Stimulated activated CD4-positive, alpha-beta T cell treated with anti-CD3 and anti-CD28 coated beads, TNF-alpha, amount 100 ng/mL, for 1 hour (primary cell): ENCODE measurements at places on chromosomes 12 and 14.

DNA sequence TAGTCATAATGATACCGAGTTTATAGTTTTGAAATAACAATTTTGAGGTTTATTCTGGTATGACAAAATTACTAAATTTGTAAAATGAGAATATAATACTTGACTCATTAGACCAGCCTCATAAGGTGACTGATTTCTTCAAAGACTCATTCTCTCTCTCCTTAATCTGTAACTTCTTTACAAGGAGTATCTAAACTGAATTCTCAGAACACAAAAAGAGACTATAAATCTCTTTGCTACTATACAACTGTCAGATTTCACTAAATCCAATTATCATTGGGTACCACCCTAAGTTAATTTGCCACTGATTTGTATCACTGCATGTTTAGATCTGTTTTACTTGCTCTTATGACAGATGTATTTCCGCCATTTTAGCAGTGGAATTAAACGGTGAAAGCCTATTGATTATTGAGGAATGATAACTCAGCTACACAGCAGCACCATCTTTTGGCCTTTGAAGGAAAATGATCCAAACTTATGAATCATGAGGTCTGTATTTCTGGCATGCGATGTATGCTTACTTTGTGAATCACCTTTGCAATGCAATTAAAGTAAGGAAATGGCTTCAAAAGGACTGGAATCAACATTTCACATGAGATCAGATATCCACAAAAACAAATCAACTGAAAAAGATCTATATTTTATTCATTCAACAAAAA lies 161.2 kb downstream of the RERGL start:
- DNase-seq = no peak

DNA sequence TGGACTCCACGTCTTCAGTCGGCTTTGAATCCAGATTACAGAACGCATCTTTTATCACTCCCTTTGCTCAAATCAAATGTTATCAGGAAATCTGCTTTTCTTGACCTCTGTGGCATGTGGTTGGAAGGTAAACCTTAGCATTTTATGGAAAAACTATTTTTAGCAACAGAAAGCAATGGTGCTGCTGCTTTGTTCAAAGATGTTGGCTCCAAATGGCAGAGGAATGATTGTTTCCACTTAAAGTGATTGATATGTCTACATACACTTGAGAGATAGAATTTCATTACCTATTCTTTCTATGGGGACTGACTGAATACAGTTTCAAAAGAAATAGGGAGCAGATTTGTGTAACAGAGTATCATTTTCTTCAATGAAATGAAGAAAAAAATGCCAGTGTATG lies 761.2 kb downstream of the NOVA1 start:
- no peak for DNase-seq

- no peak for DNase-seq
Observed at GRCh38 chr12:94560431-94561221, 89.7 kb downstream of the TMCC3 start.

DNA sequence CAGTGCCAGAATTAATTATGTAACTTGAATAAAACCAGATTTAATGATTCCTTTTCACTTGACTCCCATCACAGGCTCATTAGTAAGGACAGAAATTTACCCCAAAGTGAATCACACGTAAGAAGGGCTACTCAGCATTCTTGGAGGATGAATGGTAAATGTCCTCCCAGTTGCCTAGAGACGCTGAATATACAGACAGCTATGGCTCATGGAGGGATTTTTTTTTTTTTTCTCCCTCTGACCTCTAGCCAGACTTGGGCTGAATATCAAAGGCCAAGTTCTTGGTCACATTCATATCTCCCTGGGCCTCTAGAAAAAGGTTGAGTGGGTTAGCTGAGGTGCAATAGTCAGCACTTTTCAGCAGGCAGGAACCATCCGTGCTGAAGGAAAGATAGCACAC lies 77.5 kb downstream of the PHLDA1 start:
- no peak for DNase-seq

- DNase-seq = no peak
Observed at GRCh38 chr12:121110211-121110940, 22.3 kb upstream of the P2RX7 start.

DNA sequence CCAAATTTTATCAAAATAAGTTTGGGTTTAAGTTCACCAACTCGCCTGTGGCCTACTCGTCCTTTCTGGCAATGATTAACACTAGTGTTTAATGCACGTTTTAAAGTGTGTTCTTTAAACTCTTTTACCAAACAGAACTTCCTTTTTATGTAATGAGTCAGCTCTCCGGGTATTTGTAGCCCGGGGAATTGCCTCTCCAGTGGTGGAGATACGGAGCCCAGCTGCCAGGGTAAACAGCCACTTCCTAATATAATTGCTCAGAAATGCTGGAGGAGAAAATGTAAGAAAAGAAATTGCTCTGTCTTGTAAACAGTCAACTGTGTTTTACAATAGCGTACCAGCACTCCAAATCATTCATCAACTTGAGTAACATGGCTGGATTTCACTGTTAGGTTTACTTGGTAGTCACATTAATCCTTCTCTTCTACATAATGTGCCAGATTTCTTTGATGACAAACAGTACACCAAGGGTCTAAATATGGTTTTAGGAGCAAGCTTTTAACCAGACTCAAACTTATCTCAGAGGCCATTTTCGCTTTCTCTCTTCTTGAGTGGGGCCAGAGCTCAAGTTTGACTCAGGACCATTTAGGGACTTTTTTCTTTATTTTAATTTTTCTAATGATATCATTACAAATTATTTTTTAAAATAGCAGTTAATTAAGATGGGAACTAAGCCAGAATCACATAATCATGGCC lies 101.2 kb upstream of the SLC38A2 start:
- DNase-seq = no peak

DNA sequence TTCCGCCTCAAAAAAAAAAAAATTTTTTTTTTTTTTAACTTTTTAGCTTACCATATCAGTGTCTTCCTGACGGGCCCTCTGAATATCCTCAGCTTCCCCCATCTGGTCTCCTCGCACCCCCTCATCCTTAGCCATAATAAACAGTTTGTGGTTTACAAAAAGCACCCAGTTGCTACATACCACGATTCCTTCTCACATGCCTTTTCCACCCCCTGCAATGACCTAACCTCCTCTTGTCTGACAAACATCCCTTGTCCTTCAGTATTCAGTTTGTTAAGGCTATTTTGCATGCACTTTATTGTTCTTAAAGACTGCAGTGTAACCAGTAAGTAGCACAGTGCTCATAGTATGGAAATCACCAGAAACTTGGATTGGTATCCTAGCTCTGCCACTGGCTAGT lies 88.5 kb downstream of the PPM1H start:
- DNase-seq = no peak

GRCh38 chr14:95428557-95428956 lies 87.9 kb downstream of the SYNE3 start:
- DNase-seq = no peak

- DNase-seq = no peak
Observed at GRCh38 chr12:65526311-65526710, 247.8 kb downstream of the MSRB3 start.

DNA sequence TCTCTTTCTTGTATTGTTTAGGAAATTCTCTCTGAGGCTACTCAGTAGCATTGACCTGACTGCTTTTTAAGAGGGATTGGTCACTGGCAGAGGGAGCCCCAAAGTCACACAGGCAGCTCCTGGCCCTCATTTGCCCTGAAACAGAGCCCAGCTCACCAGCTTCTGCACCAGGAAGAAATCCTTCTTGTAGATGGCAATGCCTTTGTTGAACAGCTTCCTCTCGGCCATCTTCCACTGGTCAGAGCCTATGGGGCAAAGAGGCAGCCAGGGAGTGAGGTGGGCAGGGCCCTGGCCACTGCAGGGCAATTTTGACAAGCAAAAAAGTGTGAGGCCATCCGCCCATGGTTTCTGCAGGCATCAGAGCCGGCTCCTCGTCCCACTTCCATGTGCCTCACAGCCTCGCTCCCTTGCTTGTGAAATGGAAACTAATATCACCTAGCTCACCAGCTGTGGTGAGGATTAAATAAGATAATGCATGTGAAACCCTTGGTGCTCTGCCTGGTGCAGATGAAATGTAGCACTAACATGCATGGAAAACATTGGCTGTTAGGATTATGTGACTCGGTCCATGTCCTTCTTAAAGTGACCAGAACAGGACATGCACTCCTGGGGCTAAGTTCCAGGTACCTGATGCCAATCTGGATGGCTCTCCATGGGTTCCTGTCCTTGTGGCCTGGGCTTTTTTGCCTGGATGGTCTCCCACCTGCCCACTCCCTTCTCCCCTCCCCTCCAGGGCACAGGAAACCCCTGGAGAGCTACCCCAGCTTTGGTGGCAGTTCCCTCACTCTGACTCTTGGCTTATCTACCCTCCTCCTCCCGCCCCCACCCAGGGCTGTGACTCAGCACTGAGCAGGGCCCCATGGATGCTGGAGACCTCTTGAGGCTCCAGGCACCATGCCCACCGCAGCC lies 11.2 kb upstream of the PNMA1 start:
- DNase-seq = no peak

DNA sequence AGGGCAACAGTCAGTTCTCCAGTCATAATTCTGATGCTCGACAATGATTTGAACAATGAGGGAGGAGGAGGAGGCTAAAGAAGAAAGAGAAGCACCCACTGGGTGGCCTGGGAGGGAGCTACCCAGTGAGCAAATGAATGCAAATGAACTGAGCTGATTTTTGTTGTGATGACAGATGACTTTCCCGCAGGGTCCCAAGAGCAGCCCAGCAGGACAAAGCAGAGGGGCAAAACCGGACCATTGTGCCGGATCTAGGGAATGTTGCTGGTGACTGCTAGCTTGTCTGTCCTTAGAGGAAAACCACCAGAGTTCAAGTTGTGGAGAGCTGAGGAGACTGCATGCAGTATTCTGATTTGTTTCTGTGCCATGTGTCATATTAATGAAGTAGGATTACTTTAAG lies 162.8 kb downstream of the MON2 start:
- no peak for DNase-seq

DNA sequence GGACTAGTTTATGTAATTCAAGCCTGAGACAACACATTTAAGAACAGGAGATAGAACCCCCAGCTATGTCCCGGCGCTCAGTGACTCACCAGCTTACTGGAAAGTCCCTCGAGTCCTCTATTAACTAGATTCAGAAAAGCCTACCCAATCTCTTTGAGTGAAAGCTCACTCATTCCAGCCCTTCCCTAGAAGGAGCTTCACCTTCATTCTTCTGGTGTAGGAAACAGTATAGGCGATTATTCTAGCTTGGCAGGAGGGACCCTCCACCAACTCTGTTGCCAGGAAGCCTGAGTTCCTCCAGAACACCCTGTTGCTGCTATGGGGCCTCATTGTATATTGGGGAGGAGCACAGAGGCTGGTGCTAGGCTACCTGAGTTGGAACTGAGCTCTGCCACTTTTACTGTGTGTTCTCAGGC lies 57.2 kb upstream of the AEBP2 start:
- DNase-seq = no peak

- DNase-seq = no peak
Observed at GRCh38 chr14:73457924-73458182, 493 bp downstream of the NUMB start.

- no peak for DNase-seq
Observed at GRCh38 chr12:68638171-68638570, 27.5 kb downstream of the RAP1B start.

- no peak for DNase-seq
Observed at GRCh38 chr12:88628856-88629509, 48.7 kb upstream of the KITLG start.
